ENCODE measurements at places on chromosomes 16 and 17.

- no peak for DNase-seq
Observed at GRCh38 chr16:51542981-51543815, 392.1 kb upstream of the SALL1 start.

- no peak for DNase-seq
Observed at GRCh38 chr16:16083421-16084156, 134.2 kb downstream of the ABCC1 start.

DNA sequence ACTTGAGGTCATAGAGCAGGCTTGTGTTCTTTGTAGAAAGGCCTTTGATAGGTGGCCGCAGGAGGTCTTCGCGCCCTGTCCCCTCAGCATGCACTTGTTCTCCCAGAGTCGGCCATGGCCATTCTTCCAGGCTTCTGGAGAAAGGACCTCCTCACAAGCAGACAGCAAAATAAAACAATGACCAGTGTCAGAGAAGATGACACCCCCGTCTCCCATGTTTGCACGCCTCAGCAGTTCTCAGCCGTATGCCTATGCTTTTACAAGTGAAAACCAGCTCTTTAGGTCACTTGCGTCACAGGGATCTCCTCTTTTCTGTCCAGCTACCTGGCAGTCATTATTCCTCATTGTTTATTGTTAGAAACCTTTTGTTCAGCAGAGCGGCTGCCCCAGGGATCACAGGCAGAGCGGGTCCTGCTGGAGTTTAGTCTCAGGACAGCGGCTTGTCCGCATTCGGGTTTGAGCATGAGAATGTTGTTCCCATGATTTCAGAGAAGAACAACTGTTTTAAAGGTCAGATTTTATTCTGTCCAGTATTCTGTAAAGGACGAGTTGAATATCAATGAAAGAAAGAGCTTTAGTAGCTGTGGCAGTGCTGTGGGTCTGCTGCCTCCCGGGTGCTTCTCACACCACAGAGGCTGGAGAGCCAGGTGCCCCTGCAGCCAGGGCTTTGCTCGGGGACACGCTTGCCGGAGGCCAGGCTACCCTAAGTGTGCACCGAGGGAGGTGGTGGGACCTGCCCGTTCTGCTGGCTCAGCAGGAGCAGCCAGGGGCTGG lies 123.9 kb downstream of the RPTOR start:
- DNase-seq, result no peak

DNA sequence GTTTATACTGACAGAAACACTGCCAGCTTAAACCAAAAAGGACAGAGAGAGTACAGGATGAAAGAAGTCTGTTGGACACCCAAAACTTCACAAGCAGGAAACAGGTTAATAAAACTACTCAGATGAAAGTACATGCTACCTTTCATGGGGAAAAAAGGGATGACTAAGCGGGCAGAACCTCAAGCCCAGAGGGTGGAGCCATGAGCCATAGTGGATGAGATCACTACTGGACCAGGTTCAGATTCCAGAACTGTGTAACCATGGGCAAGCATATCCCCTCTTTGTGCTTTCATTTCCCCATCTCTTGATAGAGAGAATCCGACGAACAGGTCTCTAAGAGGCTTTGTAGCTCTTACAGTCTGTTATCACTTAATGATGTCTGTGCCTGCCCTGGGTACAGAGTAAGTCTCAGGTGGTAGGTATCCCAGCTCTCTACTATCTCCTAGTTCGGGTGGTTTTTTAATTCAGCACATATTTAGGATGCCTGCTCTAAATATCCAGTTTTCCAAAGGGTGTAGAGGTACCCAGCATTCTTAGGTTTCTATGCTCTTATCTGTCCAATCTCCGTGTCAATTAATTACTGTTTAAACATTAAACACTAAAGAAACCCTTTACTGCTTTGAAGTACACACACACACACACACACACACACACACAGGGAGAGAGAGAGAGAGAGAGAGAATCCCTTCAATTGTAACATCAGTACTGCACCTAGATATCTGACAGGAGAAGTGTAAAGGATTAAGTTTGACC lies 206.7 kb downstream of the ZNF423 start:
- no peak for DNase-seq

DNA sequence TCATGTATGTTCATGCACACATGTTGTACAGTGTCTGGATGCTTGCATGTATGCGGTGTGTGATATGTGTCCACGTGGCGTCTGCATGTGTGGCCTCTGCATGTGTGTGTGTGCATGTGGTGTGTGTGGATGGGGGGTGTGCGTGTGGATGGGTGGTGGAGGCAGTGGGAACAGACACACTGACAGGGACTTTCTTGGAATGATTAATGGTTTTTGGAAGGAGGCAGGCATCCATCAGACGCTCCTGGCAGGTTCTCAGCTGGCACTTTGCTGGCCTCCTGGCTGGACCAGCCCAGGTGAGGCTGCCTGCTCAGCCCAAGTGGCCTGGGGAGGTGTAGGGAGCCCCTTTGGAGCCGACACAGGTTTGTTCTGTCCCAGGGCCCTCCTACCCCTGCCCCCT lies 121.2 kb upstream of the CIBAR2 start:
- no peak for DNase-seq

- DNase-seq, result no peak
Observed at GRCh38 chr17:42287305-42287976, 857 bp upstream of the STAT5A start.

- DNase-seq, result no peak
Observed at GRCh38 chr17:7837408-7838088, 3.5 kb downstream of the KDM6B start.

GRCh38 chr16:66614161-66614802 lies 9.8 kb downstream of the CMTM3 start:
- DNase-seq, result no peak

DNA sequence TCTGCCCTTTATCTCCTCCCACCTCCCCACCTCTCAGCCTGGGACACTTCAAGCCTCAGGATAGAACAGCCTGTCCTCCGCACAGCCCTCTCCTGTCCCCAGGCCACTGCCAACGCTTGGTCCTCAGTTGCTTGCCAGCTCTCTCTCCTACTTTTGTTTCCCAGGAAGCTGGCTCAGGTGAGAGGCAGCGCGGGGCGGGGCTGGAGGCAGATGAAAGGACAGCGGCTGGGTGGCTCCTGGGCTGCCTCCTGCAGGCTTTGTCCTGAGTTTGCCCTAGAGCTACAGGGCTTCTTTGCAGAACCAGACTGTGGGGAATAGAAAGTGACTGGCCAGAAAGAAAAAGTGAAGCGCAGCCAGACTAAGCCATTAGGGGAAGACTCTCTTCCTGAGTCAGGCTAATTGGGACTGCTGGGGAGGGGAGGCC lies 48.2 kb upstream of the CDC42EP4 start:
- DNase-seq, result no peak

GRCh38 chr16:57600048-57600835 lies 28.2 kb upstream of the ADGRG1 start:
- DNase-seq, result peak; percentile 61

DNA sequence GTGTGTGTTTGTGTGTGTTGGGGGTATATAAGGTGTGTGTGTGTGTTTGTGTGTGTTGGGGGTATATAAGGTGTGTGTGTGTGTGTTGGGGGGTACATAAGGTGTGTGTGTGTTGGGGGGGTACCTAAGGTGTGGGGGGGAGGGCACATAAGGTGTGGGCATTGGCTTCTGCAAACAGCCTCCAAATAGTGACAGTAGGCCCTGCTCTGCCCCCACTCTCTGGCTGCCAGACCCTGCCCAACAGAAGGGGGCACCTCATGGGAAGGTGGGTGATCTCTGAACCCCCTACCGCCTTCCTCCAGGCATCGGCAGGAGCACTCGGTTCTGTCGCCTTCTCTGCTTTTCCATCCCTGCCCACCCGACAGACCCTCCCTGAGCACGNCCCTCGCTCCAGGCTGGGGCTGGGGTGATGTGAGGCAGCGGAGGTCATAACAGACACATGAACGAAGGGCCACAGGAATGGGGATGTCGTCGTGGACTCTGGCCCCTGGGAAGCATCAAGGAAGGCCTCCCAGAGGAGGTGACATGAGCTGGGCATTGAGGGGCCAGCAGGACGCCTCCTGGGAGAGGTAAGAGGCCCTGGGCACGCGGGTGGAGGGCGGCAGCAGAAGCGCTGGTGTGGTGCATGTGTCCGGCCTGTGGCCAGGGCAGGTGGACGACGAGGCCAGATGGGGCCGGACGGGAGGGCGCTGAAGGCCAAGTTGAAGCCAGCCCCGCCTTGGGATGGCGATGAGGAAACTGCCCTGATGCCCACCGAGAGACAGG lies 136.6 kb upstream of the RPH3AL start:
- DNase-seq, result no peak

- DNase-seq, result no peak
Observed at GRCh38 chr17:27538156-27538955, 82.1 kb downstream of the KSR1 start.

- DNase-seq, result no peak
Observed at GRCh38 chr16:85465328-85466303, 147.5 kb upstream of the GSE1 start.

- DNase-seq, result no peak
Observed at GRCh38 chr17:2111691-2112090, 56.8 kb downstream of the HIC1 start.

DNA sequence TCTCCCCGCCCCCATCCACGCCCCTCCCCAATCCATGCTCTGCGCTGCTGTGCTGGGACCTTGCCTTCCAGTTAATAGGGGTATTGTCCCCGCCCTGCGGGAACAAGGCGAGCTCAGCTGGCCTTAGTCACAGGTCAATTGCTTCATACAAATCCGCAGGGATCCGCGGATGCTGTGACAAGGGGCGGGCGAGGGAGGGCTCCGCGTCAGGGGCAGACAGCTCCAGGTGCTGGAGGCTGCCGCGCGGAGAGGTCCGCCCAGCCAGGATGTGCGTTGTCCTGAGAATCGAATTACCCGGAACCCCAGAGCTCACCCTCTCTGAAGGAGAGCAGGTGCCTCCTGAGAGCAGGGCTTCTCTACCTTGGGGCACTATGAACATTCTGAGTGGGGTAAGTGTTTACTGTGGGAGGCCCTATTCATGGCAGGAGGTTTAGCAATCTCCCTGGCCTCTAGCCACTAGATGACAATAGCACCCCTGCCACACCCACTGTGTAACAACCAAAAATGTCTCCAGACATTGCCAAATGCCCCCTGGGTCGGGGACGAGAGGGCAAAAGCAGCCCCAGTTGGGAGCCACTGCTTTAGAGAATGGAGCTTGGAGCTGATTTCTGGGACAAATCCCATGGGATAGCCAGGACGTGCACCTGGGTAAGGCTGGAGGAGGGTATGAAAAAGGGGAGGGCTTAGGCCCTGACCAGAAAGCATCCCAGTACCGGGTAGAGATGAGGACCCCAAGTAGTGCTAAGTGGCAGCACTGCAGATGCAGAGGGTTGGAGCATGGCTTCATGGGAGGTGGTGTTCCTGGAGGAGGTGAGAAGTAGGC lies 138.2 kb downstream of the CYLD start:
- DNase-seq, result peak; percentile 43

DNA sequence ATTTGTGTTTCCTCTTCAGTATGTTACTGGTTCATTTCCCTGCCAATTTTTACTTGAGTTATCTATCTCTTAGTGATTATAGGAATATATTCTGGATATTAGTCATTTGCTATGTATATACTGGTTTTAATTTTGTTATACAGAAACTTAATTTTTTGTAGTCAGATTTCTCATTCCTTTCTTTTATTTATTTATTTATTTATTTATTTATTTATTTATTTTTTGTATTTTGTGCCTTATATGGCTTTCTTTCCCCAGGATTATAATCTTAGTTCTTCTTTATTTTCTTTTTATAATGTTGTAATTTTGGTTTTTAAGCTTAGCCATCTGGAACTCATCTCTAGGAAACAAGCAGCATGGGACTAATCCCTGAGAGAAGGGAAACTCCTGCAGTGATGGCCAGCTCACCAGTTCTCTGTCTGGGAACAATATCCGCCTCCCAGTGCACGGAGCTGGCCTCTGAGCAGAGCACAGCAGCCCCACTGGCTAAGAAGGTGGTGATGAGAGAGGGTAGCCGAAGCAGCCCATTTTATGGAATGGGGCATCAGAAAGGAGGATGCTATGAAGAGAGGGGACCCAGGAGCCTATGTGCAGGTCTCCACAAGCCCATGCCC lies 54.5 kb upstream of the ADORA2B start:
- DNase-seq, result no peak

DNA sequence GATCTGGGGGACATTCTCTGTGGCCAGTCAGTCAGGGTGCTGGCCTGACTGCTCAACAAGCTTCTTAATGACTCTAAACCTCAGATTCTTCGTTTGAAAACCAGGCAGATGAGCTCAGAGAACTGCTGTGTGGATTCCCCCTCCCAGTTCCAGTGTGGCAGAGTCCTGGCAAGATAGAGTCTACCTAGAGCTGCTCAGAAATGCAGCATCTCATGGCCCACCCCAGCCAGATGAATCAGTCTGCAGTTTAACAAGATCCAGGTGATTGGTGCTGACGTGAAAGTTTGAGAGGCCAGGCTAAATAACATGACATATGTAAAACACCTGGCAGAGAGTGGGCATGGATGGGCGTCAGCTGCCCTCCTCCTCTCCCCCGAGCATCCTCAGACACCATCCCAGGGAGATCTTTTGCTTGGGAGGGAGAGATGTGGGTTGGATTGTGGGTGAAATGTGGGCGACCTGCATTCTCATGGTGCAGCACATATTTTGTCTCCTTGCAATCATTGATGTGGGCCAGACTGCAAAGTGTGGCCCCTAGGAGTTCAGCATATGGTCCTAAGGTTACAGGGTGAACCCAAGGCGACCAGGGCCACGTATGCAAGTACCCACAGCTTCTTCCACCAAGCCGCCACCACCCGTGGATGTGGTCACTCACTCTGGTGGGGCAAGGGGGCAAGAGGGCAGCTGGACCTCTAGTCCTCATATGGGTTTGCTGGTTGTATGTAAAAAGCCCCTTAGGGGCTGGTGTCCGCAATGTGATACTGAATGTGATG lies 19.5 kb downstream of the SOCS3 start:
- no peak for DNase-seq

DNA sequence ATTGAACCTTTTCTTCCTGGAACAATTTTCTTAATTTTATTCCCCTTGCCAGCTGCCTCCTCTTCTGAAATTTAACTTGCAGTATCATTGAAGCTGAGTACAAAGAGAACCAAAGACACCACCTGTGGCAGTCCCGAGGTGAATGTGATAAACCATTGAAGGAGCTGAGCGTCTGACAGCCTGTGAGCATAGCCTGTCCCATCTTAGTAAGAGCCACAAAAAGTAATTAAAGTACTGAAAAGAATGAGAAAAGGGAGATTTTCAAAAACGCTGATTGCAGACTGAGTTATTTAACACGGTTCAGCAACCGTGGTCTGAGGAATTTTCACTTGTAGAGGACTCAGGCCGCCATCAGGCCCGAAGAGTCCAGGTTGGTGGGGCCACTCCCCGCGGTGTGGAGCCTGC lies 27.2 kb upstream of the ST6GALNAC1 start:
- no peak for DNase-seq

- no peak for DNase-seq
Observed at GRCh38 chr16:66421891-66422290, 5.2 kb upstream of the BEAN1 start.

GRCh38 chr17:31416503-31416923 lies 25.0 kb downstream of the RAB11FIP4 start:
- no peak for DNase-seq

Data from iPS DF 6.9 (cell line).